ENCODE measurements at places on chromosomes 6 and 20. TPM values are rescaled to one million over a fixed set of nuclear protein-coding genes. Genes with fewer than 3 reads are reported as not detected.

GRCh38 chr20:17602493-17602892 lies 32.6 kb downstream of the DSTN start:
- DNase-seq, result no peak

GRCh38 chr6:73513496-73513854 lies 7.4 kb downstream of the EEF1A1 start:
- DNase-seq, result no peak

DNA sequence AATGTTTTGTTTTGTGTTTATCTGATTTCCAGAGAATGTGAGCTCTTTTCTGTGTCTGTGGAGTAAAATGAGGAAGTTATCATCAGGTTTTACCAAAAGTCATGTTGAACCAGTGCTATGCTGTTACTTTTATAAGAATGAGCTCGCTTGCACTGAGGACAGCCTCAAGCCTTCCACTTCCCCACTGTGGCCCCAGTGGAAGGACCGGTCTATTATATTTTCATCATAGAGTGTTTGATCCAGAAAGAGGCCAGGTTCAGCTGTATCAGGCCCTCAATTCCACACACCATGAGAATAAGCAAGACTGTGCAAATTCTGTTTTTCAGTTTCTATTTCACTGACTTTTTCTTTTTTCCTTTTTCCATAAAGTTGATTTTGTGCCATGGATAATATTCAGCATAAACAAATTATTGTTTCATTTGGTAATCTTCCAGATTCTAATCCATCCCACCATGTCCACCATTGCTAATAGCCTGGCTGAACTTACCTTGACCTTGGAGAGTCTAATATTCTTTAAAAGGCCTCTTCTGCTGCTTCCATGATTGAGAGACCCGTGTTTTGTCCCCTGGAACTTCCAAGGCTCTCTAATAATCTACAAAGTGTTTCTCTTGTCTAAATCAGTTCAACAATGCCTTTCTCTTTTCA lies 286.2 kb downstream of the THBS2 start:
- peak; percentile 10 for DNase-seq

DNA sequence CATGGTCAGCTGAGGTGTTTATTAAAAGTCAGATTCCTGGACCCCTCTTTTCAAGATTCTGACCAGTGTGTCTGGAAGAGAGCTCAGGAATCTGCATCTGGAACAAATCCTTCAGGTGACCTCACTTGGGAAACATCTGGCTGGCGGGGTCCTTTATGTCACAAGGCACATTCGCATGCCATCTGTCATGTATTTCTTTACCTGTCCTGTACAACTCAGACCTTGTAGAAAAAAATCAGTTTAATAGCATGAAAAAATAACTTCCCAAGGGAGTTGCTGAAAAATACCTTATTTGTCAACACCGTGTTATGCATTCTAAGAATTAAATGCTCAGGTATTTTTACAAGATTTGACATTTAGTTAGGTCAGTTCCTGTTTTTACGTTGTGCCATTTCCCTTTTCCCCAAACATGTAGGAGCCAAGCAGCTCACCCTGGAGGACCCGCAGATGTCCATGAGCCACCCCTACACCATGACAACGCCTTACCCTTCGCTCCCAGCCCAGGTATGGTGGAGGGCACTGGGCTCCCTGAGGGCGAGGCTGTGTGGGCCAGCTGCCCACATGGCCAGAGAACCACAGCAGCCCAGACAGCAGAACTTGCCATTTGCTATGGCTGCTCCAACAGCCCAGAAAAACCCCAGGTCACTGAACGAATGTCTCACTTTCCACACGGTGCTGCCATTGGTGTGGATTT lies 4.0 kb downstream of the IRF4 start:
- DNase-seq, result no peak

DNA sequence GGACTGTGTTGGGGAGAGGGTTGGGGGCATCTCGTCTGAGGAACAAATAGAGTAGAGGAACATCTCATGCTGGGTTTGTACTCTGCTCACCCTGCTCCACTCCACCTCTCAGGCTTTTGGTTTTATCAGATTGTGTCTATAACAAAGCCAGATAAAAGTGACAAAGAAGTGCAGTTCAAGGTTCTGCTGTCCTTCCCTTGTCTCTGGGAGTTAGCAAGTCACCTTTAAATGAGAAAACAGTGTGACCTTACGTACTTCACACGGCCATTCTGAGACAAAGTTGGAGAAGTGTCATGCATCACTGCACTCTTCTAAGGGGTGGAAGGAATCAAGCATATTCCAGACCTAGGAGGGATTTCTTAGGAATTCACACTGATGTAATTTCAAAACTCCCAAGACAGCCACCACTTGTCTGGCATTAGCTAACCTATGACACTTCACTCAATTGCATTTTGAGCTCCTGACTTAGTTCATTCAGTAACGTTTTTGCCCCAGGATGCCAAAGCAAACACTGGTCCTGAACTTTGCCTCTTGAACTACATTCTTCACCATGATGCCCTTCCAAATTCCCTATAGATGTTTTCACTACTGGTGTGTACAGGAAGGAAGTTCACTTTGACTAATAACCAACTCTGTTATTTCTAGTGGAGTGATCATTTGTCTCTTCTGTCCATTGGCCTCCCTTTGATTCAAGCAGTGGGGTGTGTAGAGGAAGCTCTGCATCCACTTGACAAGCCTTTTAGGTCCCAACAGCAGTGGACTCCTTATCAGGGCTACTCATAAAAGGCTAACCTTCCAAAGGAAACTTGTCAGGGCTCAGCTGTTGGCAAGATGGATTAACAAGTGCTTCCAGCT lies 647.6 kb upstream of the FLRT3 start:
- DNase-seq, result peak; percentile 99

- DNase-seq, result no peak
These were observed 142.8 kb downstream of the DLL1 start for GRCh38 chr6:170147832-170148708.

GRCh38 chr6:115091461-115091860 lies 748.6 kb upstream of the HS3ST5 start:
- DNase-seq, result no peak

Gene VSTM2L
- total RNA-seq, result not detected

Gene TRIM31
- total RNA-seq, result 3.0 TPM

Gene NOL4L
- total RNA-seq, result 11.6 TPM

Gene RCAN2
- total RNA-seq, result 1.8 TPM

Gene SMPD2
- total RNA-seq, result 17.6 TPM

Gene SIRPD
- total RNA-seq, result not detected

Gene FABP7
- total RNA-seq, result 0.54 TPM
